ENCODE measurements at places on chromosomes 12 and 14.

DNA sequence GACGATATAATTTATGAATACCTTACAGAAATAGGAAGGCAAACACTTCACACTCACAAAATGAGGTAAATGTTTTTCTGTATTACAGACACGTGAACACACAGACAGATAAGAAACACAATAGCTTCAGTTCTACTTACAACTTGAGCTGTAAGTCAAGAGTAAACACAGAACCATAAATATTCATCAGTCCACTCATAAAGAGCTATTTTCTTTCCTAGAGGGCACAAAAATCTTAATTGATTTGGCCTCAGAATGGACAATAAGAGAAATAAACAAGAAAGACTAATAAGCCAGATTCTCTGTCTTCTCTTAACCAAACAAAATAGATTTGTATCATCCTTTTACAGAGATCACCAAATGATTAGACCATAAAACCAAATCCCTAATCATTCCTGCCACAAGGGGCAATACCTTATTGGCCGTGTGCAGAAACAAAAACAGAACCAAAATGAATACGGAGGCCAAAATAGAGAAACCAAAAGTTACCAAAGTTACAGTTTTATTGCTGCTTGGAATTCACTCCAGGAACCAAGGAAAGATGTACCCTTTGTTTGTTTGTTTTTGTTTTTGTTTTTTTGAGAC, 38.1 kb upstream of the GARIN2 start:
- no peak for DNase-seq

DNA sequence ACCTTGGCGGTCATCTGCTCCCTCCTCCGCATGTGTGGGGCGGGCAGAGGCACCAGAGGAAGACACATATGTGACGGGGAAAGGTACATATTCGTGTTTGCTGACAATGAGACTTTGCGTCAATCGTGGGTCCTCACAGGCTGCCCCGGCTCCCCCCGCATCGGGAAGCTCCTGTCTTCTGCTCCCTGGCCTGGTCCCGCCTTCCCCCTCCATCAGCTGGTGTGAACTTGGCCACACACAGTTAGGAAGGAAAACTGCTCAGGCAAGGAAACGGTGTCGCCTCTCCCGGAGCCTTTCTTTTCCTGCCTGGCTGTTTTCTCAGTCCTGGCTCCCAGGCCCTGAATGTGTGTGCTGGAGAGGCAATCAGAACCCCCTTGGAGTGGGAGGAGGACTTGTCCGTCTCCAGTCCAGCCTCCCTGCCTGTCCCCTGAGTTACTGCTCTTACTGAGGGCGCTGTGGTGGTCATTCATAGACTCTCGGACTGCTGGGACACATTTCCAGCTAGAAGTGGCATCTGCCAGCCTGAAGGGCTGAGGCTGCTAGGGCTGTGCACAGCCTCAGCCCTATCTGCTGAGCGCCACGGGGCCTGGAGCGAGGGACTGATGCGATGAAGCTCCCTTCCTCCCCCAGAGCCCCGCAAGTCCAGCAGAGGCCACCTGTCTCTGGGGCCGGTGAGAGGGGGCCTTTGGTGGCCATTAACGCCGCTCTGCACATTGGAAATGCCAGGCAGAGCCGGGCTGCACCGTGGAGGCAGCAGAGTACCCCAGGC, 44.2 kb upstream of the TSPAN9 start:
- DNase-seq, result no peak

DNA sequence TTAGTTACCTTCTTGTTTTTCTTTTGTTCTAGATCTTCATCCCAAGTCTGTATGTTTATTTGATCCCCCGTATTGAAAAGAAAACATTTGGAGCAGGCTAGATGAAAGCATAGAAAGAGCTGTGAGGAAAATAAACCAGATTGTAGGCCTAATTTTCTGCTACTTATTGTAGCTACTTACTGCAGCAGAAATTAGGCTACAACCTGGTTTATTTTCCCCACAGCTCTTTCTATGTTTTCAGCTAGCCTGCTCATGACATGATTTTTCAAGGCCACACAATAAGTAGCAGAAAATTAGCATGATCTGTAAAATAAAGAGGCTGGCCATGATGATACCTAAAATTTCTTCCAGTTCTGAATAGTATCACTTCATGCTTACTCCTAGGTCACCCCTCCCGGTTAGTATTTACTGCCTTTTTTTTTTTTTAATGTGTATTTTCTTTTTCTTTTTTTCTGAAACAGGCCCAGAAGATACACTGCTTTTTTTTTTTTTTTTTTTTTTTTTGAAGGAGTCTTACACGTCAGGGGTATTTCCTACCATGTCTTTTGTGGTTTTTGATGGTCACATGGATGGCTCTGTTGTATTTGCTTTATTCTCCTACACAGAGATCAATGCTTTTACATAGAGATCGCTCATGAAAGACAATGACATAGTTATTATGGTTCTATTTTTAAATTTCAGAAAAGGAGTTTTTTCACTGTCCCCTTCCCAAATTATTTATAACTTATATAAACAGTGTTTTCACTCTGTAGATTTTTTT, 32.3 kb downstream of the BHLHE41 start:
- no peak for DNase-seq

GRCh38 chr12:42468921-42469320, 120.6 kb downstream of the PRICKLE1 start:
- no peak for DNase-seq

- peak; percentile 76 for DNase-seq
Measured at GRCh38 chr14:54653712-54654469, 87.0 kb downstream of the SAMD4A start.
